ENCODE measurements at places on chromosomes 7 and 10.

GRCh38 chr7:3682028-3682710 lies 381.1 kb downstream of the SDK1 start:
- no peak for DNase-seq

DNA sequence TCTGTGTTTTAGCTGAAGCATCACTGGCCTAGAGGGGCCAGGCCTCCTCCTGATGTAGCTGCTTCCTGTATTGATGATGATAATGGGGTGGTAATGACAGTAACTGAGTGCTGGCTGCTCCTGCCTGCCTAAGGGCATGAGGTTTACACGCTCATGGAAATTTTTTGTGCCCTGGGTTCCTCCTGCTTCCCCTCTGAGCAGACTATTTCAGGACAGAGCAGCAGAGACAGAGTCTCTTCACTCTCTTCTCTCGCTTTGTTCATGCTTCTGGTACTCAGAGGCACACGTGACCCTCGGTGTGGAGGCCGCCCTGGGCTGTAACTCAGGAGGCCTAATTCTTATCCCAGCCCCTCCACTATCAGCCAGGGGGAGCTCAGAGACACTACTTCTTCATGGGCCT lies 27.9 kb downstream of the LRRC20 start:
- DNase-seq = no peak

GRCh38 chr7:27840313-27840712 lies 100.4 kb downstream of the TAX1BP1 start:
- DNase-seq = no peak

DNA sequence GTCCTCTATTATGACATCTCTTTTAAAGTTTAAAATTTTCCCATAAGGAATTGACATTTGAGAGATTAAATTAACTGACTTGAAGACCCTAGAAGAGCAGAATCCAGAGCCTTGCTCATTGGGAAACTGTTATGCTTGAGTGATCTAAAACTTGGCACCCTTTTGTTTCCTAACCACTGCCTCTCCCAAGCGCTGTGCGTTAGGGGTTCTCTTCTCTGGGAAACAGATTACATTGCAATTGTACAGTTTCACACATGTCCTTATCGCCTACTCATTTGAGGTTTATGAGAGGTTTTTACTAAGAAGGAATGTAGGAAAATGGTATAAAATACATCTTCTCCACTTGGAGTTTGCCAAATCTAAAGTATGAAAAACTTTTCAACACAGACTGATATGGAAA lies 126.8 kb upstream of the AMPH start:
- no peak for DNase-seq

- DNase-seq = no peak
These were observed 61.9 kb upstream of the SAMD8 start for GRCh38 chr10:75049316-75050148.

Data from stimulated activated CD4-positive, alpha-beta T cell treated with anti-CD3 and anti-CD28 coated beads, Interleukin-1b, Interleukin-23, amount 100 ng/mL, for 1 hour (primary cell).